ENCODE measurements at places on chromosomes 4 and X. TPM values are rescaled to one million over a fixed set of nuclear protein-coding genes. Genes with fewer than 3 reads are reported as not detected.

- DNase-seq, result no peak
These were observed 137.2 kb downstream of the MAGEC1 start for GRCh38 chrX:142040906-142041305.

DNA sequence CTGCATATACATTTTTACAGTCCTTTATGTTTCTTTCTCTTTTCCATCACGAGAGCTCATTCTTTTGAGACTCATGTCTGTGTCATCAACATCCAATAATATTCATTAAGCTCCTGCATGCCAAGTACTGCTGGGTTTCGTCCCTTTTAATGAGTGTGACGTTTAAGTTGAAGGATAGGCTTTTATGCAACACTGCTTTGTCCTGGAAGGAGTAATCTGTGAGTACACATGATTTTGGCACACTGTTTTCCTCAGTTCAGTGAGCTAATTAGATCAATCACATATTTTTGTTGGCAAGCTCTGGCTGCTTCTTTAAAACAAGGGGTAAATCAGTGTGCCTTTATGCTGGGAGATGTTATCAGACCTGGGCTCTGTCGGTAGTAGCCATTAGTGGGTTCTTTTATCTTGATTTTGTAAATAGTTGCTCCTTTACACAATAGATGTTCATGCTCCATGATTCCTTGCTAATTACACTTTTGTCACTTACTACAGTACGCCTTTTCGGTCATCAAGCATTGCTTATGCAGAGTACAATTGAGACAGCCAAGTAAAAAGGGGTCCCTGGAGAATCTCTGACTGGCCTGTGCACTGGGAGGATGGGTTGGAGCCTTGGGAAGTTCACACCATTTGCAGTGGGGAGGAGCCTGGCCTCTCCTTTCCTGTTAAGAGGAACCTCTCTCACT lies 132.6 kb downstream of the FHIP1A start:
- no peak for DNase-seq

The RBPJ gene
- total RNA-seq, result 74.1 TPM

GRCh38 chr4:44231006-44231405 lies 217.6 kb downstream of the KCTD8 start:
- no peak for DNase-seq

- no peak for DNase-seq
These were observed 10.5 kb downstream of the PTTG2 start for GRCh38 chr4:37970702-37971101.

DNA sequence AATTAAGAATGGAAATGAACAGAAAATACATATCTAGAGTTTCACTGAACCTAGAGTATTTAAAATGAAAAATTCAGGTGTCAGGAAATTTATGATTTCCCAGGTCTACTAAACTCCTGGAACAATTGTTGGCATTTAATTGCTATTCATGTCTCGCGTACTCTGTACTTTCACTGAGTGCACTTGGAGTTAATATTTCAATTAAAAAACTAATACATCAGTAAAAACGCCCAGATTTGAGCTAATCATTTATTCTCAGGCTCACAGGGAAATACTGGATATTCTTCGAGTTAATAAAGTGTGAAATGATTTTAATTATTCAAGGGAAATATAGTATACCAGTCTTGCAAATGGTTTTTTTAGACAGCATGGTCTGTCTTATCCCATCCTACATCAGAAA lies 125.9 kb downstream of the CHRNA9 start:
- no peak for DNase-seq

- DNase-seq, result no peak
These were observed 54.1 kb upstream of the FHDC1 start for GRCh38 chr4:152881974-152882373.

DNA sequence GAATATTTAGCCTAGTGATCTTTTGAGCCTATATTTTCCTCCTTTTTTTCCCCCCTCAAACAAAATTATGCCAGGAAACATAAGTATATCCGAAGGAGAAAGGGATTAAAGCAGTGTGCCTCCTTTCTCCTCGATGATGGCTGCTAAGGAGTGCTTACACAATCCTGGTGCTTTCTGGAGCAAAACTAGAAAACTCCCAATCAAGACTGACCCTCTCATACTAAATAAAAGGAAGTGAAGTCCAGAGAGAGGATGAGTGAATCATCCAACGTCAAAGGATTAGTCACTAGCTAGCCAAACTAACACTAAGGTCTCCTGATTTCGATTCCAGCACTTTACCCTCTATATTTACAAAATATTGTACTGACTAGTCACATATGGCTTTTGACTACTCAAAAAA lies 146.8 kb downstream of the PPP3CA start:
- DNase-seq, result no peak

GRCh38 chr4:135073389-135073788 lies 871.8 kb upstream of the PABPC4L start:
- no peak for DNase-seq

- no peak for DNase-seq
These were observed 1.5 kb downstream of the LRPAP1 start for GRCh38 chr4:3530663-3531254.

GRCh38 chrX:149511081-149511480 lies 6.0 kb upstream of the IDS start:
- no peak for DNase-seq

- peak; percentile 29 for DNase-seq
These were observed 84.2 kb downstream of the BCOR start for GRCh38 chrX:40013266-40014195.

GRCh38 chrX:154369449-154370299 lies 4.8 kb downstream of the FLNA start:
- DNase-seq, result peak; percentile 63

- DNase-seq, result no peak
These were observed 671 bp downstream of the HPF1 start for GRCh38 chr4:169756971-169757574.

- DNase-seq, result no peak
These were observed 546.5 kb upstream of the GALNTL6 start for GRCh38 chr4:171266671-171267070.

DNA sequence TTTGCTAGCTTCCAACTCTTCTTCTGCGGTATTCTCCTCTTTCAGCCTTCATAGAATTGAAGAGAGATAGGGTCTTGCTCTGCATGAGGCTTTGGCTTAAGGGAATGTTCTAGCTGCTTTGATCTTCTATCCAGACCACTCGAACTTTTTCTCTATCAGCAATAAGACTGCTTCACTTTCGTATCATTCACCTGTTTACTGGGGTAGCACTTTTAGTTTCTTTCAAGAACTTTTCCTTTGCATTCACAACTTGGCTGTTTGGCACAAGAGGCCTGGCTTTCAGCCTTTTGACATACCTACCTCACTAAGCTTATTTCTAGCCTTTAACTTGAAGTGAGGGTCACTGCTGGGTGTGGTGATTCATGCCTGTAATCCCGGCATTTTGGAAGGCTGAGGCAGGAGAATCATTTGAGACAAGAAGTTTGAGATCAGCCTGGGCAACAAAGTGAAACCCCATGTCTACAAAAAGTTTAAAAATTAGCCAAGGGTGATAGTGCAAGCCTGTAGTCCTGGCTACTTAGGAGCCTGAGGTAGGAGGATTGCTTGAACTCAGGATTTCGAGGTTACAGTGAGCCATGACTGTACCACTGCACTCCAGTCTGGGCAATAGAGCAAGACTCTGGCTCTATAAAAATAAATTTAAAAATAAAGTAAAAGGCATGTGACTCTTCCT lies 47.1 kb upstream of the HPGDS start:
- DNase-seq, result no peak

The ZNF674 gene
- 3.1 TPM for total RNA-seq

GRCh38 chr4:70761276-70761816 lies 39.6 kb downstream of the RUFY3 start:
- no peak for DNase-seq

The HTR2C gene
- not detected for total RNA-seq

DNA sequence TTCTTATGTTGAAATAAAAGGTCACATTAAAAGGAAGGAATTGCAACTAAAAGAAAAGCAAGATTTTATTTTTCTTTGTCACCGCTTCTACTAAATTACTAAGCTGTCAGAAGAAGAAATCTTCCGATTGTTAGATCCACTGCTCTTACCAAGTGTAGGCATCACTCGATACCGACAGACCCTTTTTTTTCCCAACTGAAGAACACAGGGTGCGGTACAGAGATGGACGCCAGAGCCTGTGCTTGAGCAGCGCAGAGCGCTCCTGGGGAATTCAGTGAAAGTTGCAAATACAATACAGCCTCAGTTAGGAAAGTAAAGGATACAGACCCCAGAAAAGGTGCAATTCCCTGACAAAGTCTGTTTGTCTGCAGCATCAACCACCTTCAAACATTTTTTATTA lies 94.9 kb upstream of the WDR17 start:
- no peak for DNase-seq

The SLIT2 gene
- total RNA-seq, result 66.2 TPM

GRCh38 chr4:66911880-66912279 lies 633.4 kb downstream of the CENPC start:
- DNase-seq, result no peak

- DNase-seq, result peak; percentile 70
These were observed 105.7 kb upstream of the PDLIM3 start for GRCh38 chr4:185640811-185641675.

DNA sequence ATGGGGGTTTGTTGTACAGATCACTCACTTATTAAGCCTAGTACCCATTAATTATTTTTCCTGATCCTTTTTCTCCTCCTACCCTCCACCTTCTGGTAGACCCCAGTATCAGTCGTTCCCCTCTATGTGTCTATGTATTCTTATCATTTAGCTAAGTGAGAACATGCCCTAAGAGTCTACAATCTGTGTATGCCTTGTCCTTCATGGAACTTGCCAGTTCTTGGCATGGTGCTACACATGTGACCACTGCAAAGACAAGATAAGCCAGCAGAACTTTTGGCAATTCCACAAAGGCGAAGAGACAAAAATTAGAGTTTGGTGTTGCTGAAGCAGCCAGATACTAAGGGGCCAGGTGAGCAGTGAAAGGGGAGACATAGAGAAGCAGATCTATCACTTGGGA lies 101.3 kb downstream of the CORIN start:
- no peak for DNase-seq

DNA sequence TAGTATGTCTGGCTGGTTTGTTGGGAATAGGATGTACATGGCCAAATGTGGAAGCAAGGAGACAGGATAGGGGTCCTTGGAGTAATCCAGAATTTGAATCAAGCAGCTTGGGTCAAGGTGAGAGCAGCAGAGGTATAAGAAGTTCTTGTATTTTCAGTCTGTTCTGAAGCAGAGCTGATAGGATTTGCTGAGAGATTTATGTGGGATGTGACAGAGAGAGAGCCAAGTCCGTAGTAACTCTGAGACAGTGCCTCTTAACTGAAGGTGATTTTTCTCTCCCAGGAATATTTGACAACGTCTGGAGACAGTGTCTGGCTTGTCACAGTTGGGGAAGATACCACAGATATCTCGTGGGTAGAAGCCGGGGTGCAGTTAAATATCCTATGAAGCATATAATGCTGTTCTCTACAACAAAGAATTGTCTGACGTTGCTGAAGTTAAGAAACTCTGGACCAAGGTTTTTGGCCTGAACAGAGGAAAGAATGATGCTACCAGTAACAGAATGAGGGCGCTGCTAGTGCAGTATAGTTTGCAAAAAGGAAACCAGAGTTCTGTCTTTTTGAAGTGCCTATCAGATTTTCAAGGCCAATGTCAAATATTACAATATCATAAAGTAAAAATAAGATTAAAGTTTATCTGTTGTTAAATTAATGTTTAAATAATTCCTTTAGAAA lies 184.0 kb downstream of the ARHGAP24 start:
- DNase-seq, result no peak

The F8A2 gene
- total RNA-seq, result 15.6 TPM

DNA sequence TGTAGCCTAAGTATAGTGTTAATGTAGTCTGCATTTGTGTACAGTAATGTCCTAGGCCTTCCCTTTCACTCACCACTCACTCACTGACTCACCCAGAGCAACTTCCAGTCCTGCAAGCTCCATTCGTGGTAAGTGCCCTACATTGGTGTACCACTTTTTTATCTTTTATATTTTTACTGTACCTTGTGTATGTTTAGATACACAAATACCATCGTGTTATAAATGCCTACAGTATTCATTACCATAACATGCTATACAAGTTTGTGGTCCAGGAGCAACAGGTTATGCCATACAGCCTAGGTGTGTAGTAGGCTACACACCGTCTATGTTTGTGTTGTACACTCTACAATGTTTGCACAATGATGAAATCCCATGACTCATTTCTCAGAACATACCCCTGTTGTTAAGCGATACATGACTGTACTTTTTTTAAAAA lies 15.4 kb downstream of the TSPAN5 start:
- no peak for DNase-seq

- DNase-seq, result no peak
These were observed 79.6 kb downstream of the SMIM20 start for GRCh38 chr4:25993395-25994185.

DNA sequence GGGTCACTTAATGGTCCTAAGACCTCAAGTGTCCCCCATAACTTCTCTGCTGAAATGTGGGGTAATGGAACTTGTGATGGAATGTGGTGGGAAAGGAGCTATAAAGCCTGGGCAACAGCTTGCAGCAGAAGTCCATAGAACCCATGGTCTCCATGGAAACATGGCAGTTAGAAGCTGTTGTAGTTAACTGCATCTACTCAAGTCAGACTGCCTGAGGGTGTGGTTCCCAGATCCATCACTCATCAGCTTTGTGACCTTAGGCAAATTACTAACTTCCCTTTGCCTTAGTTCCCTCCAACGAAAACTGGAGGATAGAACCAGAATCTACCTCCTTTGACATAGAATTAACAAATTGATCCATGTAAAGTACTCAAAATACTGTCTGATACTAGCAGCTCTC lies 113.0 kb downstream of the SPATA18 start:
- no peak for DNase-seq
